ENCODE measurements at places on chromosomes 11 and 22.

- DNase-seq: no peak
Observed at GRCh38 chr11:27115051-27115650, 74.5 kb downstream of the BBOX1 start.

DNA sequence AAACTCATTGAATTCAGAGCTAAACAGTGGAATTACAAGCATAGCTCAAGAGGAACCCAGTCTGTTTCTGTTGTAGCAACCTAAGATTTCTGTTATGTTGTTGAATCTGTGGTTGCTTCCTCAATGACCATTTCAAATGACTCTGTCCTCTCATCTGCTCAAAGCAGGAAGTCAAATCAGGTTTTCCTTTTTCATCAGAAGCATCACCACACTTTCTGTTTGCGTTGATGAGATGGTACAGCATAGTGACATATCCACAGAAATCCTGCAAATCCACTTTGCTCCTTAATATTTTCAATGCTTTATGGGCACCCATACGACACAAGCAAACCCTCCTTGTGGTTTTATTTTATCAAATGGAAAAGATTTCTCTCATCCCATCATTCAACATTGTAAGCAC is 12.6 kb upstream of the UCP2 start:
- peak; percentile 82 for DNase-seq

DNA sequence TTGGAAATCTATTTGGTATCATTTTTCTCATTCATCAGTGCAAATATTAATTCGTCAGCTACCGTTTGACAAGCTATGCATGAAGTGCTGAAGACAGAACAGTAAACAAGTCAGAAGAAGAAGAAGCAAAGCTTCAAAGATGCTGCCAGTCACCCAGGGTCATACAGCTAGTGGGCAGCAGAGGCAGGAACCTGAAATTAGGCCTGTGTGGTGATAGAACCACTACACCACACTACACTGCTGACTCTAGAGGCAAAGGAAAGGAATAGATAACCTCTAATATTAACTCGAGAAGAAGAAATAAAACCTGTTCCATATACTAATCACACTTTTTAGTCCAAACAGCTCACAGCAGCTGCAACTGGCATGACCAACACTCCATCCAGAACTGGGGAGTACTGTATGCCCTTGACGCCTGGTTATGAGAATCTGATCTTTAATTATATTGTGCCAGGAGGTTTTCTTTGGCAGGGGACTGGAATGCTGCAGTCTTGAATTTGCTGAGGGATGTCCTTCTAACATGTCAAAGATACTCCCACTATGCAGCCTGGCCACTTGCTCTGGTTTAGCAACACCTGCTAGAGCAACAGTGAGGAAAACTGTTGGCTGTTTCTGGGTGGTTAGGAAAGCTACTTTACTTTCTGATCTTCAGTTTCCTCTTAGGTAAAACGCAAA is 73.0 kb downstream of the PAK1 start:
- DNase-seq: no peak

DNA sequence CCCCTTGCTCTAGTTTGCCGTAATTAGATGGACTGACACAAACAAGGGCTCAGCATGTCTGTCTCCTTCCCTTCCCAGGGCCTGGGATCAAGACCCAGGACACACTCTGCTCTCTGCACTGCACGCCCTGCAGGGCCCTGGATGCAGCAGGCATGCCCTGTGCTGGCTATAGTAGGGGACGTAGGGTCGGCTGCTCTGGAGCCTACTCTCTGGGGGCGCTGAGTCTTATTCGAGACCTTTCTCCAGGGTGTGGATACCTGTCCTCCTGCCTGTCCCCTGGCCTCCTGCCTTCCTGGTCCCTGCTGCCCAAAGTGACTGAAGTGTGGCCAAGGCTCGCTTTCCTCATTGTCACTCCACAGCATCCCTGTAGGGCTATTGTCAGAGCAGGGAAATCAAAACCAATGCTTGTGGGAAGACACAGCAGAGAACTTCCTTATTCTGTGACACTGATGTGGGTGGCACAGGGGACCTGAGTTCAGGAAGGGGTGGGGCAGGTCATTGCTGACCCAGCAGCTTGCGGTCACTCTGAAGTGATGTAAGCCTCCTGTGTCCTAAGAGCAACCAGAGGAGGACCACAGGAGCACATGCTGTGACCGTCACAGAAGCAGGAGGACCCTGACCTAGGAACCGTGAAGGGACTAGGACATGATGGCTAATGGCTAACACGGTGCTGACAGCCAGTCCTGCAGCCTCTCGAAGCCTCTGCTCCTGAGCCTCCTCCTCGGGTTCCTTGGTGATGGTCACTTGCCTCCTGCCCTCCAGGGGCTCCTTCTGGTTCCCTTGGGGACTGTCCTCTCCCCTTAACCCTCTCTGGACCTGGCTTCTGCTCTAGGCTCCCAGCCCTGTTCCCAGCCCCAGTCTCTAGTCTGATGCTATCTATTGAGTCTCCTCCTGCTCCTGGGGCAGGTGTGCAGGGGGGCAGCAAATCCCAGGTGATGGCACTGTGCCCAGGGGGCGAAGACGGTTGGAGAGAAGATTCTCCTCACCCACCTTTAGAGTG is 10.3 kb downstream of the APOBEC3A start:
- no peak for DNase-seq

DNA sequence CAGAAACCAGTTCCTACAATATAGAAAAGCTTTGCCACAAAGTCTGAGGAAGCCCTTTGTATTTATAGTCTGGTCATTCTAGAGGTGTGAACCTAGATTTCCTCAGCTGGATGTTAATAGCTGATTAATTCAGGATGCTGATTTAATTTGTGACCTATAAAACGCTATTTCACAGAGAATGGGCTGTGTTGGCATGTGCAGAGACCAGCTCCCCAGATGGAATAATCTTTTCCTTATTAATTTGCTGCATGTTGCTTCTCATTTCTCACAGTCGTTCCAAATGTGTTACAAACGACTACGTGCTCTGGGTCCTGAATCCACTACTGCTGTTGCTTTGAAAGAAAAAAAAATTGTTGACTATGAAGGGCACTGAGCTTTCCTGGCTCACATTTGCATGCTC is 49.3 kb downstream of the BDNF start:
- DNase-seq: no peak

DNA sequence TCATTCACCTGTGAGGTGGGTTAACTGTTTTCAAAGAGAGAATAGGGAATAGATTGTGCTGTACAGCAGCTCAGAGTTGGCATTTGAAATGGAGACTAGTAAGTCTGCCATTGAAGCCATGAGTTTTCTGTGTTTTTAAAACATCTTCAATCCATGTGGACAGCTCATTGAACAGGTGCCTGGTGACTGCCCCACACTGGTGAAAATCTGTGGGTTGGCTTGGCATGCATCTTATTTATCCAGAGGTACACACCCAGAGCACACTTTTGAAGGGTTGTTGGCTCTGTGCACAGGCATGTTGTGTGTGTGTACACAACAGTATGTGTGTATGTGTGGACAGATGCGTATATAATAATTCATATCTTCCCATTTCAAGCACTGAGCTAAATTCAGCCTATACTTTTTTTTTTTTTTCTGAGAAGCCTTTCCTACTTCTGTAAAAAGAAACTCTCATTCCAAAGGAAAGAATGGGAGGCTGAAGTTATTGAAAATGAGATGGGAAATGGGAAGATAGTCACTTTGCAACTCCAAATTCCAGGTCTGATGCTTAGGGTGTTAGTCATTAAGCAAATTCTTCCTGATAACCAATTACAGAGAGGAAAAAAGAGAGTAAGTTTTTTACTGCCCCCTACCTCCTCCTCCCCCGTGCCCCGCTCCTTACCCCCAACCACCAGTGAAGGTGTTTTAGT is 7.0 kb upstream of the LYVE1 start:
- no peak for DNase-seq

DNA sequence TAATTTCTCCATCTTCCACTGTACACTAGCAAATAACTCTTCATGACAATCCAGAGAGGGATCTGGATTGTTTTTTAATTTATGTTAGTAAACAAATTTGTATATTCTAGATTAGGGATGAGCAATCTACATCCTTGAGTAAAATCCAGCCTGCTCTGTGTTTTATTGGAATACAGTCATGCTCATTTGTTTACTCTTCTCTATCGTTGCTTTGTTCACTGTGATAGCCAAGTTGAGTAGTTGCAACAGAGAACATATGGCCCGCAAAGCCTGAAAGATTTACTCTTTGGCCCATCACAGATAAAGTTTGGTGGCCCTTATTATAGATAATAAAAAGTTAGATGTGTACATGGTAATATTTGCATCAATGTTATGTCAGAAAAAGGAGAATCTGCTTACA is 6.2 kb upstream of the BLID start:
- no peak for DNase-seq

GRCh38 chr22:35717572-35717971 is at the start of gene APOL5:
Gene APOL5 (plus strand): TSS chr22:35717872. CDS start chr22:35717872, 0 bp downstream.
- DNase-seq: no peak

GRCh38 chr11:5234381-5234834 is at the start of gene HBD:
Gene HBD (minus strand): TSS chr11:5234483. CDS start chr11:5234433, 50 bp downstream.
- DNase-seq: no peak

DNA sequence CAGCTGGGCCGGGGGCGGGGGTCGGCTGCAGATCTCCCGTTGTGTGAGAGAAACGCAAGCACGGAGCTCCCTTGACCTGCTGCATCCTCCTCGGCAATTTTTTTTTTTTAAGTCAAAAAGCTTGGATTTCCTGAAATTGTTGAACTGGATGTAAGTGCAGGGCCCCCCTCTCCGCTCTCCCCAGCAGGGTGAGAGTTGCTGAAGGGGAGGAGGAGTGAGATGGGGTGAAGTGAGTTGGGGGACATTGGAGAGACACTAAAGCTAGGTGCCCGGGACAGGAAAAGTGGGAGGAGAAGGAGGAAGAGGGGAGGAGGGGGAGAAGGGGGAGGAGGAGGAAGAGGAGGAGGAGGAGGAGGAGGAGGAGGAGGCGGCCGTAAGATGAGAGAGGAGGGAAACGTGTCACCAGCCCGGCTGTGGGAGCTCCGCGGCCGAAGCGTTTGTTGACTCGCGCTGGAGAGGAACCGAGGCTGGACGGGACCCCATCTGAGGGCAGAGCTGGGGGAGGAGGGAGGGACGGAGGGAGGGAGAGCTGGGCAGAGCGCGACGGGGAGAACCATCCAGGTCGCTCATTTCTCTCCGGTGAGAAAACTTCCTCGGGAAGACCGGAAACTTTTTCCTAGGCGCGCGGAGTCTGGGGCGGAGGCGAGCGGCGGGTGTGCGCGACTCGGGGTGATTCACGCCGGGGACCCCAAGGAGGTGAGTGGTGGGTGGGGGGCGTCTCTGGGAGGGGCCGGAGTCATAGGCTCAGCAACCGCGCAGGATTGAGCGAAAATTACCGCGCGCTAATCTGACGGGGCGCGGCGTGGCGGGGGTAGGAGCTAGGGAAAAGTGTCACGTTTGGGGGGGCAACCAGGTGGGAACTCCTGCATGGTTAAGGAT is 80.2 kb downstream of the PRR5L start:
- peak; percentile 14 for DNase-seq

DNA sequence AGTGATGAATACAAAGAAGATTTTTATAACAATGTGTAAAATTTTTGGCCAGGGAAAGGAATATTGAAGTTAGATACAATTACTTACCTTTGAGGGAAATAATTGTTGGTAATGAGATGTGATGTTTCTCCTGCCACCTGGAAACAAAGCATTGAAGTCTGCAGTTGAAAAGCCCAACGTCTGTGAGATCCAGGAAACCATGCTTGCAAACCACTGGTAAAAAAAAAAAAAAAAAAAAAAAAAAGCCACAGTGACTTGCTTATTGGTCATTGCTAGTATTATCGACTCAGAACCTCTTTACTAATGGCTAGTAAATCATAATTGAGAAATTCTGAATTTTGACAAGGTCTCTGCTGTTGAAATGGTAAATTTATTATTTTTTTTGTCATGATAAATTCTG is 5.3 kb downstream of the BIRC3 start:
- DNase-seq: no peak

DNA sequence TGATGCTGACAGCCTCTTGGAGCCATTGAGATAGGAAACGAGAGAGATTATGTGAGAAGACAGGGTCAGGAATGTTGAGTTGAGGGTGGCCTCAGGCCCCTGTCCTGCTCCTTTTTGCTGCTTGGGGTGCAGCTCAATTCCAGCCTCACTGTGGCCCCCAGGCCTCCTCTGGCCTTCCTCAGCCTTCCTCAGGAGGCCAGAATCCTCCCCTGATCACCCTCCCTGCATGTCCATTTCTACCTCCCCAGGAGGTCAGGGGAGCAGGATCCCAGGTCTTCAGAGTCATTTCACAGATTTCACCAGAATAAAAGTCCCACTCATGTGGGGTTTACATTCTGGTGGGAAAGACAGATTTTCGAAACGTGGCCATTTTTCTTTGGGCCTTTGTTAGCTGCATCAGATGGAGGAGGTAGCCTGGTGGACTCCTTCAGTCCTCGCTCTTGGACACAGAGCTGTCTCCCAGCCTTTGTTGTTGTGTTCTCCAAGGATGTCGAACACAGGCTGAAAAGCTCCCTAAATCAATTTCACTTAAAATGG is 2.2 kb upstream of the KCNQ1OT1 start:
- DNase-seq: no peak

DNA sequence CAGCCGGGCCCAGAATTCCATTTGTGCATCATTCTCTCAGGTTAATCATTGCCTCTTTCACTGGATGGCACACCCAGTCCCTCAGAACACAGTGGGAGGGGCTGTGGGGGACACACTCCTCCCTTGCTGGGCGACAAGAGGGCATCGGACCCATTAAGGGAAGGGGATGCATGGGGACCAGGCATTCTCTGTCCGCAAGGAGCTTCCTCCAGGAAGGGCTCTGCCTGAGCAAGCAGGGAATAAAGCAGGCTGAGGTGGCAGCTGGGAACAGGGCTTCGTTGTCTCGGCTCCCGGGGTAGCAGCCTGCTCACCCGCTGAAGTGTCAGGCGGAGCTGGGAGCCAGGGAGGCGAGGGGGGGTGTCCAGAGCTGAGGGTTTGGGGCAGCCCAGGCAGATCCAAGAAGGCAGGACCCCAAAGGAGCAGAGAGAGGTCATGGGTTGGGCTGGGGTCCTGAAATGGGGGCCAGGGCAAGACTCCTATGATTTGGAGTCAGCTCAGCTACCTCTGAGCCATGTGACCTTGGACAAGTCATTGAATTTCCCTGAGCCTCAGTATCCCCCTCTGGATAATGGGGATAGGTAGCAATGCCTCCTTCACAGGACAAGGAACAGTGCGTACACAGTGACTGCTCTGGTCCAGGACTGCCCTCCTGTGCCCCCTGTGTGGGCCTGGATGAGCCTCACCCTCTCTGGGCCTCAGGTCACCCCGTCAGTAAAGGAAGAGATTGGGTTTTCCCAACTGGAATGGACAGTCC is 1.4 kb downstream of the GAL3ST1 start:
- no peak for DNase-seq

DNA sequence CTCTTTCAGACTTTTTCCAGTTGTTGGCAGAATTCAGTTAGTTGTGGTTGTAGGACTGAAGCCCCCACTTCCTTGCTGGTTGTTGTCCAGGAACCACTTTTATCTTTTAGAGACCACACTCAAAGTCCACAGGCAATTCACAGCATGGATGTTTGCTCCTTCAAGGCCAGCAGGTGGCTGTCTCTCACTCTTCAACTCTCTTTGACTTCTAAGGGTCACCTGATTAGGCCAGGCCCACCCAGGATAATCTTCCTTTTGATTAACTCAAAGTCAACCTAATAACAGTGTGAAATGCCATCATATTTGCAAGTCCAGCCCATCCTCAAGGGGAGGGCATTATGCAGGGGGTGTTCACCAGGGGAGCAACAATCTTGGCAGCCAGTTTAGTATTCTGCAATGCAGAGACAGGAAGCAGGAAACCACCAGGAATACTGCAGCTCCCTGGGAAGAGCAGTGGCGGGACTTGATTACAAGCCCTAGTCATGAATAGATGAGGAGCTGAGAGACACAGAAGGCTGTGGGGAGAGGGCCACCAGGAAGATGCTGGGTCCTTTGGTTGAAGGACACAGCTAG is 52.4 kb downstream of the LRRC74B start:
- peak; percentile 52 for DNase-seq

- DNase-seq: no peak
Observed at GRCh38 chr11:103901656-103902055, 134.8 kb upstream of the DDI1 start.
